ENCODE measurements at places on chromosomes 11 and 22. TPM values are rescaled to one million over a fixed set of nuclear protein-coding genes. Genes with fewer than 3 reads are reported as not detected.

Gene MS4A1
- total RNA-seq = not detected

Gene PTPRCAP
- 0.29 TPM for total RNA-seq

Gene WNT11
- total RNA-seq = 1.6 TPM

Gene CARNS1
- 0.20 TPM for total RNA-seq

Gene LMNTD2
- 2.8 TPM for total RNA-seq

Gene FAM181B
- not detected for total RNA-seq

Gene ST14
- total RNA-seq = 0.05 TPM

Gene CYTH4
- 1.5 TPM for total RNA-seq

Gene MMP27
- not detected for total RNA-seq

Gene TENM4
- 0.05 TPM for total RNA-seq

Gene MYO18B
- total RNA-seq = 0.05 TPM

Gene C11orf16
- not detected for total RNA-seq

All from A549 treated with Hydrocortisone at 1 μM for 4 hours (cell line).